ENCODE measurements at places on chromosomes 5 and 9.

GRCh38 chr9:96056226-96056625 is 180.7 kb downstream of the ERCC6L2 start:
- no peak for DNase-seq

- no peak for DNase-seq
Observed at GRCh38 chr5:174420651-174421407, 303.6 kb upstream of the MSX2 start.

GRCh38 chr5:78925129-78925876 is 59.8 kb downstream of the ARSB start:
- no peak for DNase-seq

DNA sequence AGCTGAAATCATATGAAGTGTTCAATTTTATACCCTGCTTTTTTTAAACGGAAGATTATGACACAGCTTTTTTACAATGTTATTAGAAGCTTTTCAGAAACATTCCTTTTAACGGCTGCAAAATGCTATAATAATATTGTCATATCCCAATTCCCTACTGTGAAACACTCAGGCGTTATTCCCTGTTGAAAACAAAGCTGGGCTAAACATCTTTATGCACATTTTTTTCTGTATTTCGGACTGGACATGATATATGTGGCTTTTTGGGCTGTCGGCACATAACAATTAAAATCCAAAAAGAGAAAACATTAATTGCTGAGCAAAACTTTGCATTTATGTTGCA is 12.0 kb upstream of the CTSL start:
- DNase-seq: no peak

DNA sequence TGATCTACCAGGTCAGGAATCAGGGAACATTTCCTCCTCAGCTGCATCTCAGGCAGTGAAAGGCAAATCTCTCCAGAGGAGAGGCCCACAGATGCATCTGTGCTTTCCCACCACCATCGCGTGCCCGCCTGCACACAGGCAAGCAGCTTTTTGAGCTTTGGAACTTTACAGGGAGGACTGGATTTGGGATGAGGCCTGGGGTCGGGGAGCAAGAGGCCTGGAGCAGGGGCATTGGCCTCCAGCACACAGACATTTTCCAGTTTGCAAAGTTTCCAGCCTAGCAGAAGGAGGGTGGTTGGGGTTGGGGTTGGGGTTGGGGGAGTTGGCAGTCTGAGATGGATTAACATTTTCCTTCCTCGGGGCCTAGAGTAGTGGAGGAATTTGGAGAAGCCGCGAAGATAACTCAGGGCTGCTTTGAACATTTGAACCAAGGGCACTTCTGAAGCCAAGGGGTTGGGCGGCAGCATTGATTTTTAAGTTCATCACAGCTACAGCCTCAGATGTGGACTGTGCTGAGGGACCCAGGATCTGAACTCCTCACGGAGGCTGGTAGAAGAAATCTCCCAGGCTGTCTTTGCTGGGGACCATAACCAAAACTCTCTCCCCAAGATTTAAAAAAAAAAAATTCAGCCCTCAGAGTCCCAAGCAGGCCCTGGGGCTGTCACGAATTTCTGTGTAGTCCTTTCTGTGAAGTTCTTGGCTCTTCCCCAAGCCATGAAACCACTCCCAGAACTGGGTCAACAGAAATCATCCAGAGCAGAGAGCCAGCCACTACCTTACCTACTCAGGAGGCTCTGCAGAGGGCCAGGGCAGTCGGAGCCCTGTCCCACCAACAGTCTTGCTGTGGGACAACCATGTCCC is 25.6 kb downstream of the C5orf15 start:
- DNase-seq: no peak

GRCh38 chr5:63743096-63743798 is 219.0 kb downstream of the HTR1A start:
- no peak for DNase-seq

DNA sequence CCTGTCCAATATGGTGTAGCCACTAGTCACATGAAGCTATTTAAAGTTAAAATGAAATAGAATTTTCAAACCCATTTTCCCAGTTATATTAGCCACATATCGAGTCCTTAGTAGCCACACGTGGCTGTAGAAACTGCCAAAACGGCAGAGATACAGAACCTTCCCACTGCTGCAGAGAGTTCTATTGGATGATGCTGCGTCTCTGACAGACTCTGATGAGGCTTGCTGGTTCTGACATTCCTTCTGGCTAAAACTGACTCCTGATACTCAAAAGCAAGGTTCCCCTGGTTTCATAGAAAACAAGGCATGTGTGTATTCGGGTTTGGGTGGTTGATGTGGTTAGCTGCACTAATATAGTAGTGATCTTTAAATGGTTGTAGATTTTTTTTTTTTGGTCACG is 91.5 kb downstream of the TLE4 start:
- no peak for DNase-seq

DNA sequence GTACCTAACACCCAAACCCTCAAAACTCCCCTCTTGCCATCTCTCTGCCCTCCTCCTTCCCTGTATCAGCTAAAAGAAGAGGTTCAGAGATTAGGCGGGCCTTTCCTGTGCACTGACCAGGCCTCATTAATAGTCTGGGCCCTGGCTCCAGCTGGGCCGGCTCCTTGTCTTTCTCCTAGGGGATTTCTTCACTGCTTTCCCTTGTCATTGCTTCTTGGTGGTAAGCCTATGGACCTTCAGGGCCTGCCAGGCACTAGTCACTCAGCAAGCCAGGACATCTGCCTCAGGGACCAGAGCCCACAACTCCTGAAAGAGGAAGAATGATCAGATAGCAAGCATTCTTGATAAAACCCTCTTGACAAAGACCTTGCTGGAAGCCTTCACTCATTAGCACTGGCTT is 50.9 kb downstream of the MRRF start:
- DNase-seq: no peak

GRCh38 chr5:159034083-159034824 is 65.5 kb downstream of the EBF1 start:
- DNase-seq: peak; percentile 20

All from kidney tubule cell (primary cell).